ENCODE measurements at places on chromosomes 5 and 9. TPM values are rescaled to one million over a fixed set of nuclear protein-coding genes. Genes with fewer than 3 reads are reported as not detected.
A peak's percentile ranks its signal among the peaks of the same experiment; 100 is the strongest.

- no peak for DNase-seq
Observed at GRCh38 chr5:151089726-151090125, 8.9 kb upstream of the TNIP1 start.

- DNase-seq, result peak; percentile 86
Observed at GRCh38 chr9:10903969-10904368, 291.2 kb upstream of the PTPRD start.

DNA sequence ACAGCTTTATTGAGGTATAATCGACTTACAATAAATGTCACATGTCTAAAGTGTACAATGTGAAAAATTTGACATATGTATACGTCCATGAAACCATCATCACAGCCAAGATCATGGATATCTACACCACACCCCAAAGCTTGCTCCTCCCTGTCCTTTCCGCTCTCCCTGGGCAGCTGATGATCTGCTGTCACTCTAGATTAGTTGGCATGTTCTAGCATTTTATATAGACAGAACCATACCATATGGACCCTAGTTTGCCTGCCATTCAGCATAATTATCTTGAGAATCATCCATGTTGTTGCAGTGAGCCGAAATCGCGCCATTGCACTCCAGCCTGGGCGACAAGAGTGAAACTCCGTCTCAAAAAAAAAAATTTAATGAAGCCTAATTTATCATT lies 42.5 kb downstream of the ERGIC1 start:
- DNase-seq, result no peak

DNA sequence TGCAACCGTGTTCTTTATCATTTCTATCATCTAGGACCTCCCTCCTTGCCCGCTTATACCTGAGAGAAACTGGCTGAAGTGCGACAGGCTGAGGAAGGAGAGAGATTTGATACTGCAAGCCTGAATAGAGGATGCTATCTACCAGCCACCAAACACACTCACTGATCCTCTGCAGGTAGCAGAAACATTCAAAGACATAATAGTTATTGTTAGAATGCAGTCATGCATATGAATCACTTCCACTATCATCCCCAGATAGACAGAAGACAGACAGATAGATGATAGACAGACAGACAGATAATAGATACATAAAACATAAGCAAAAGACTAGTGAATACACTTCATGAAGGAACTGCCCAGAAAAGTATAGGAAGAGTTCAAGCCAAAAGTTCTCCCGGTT lies 32.9 kb downstream of the FAM81B start:
- no peak for DNase-seq

TEX48 gene
- not detected for total RNA-seq

All from endothelial cell of umbilical vein (primary cell).